ENCODE measurements at places on chromosomes 4 and X.
A peak's percentile ranks its signal among the peaks of the same experiment; 100 is the strongest.

- DNase-seq, result no peak
These were observed 105.5 kb downstream of the PACRGL start for GRCh38 chr4:20805716-20806115.

DNA sequence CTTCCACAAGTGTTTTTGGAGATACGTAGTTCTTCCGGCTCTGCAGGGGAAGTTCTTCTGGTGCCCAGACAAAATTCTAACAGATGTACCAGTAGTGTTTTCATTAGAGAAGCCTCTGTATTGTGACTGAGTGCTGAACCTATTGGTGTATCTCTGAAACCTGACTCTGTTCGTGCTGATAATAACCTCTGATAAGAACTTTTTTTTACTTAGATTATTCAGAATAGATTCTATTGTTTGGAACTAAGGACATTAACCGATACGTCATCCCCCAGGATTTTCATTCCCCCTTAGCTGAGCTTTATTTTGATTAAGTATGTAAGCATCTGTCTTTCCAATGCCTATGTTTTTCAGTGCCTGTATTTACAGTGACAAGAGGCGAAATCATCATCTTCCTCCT, 362.9 kb downstream of the PDGFC start:
- no peak for DNase-seq

- DNase-seq, result no peak
These were observed 10.4 kb downstream of the RAB9A start for GRCh38 chrX:13699183-13699826.

DNA sequence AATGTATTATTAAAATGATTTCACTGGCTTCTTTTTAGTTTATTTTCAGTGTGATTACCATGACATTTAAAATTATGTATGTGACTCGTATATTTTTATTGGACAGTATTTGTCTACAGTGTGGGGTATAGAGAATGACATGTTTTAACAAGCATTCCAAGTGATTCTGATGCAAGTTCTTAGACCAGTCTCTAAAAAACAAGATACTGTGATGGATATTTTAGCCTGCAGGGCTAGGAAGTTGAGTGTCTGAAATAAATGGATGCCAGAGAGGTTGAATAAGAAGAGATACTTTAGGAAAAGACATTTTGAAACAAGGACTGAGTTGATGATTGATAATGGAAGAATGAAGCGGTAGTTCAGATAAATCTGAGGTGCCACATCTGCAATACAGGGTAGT, 3.5 kb upstream of the MAD2L1 start:
- no peak for DNase-seq

GRCh38 chrX:16870095-16870861, at the start of gene RBBP7:
Gene RBBP7 (minus strand): TSS chrX:16870362. CDS start chrX:16870053, 309 bp downstream.
- DNase-seq, result peak; percentile 88

GRCh38 chrX:134806707-134807038, 148.4 kb upstream of the PLAC1 start:
- DNase-seq, result no peak

DNA sequence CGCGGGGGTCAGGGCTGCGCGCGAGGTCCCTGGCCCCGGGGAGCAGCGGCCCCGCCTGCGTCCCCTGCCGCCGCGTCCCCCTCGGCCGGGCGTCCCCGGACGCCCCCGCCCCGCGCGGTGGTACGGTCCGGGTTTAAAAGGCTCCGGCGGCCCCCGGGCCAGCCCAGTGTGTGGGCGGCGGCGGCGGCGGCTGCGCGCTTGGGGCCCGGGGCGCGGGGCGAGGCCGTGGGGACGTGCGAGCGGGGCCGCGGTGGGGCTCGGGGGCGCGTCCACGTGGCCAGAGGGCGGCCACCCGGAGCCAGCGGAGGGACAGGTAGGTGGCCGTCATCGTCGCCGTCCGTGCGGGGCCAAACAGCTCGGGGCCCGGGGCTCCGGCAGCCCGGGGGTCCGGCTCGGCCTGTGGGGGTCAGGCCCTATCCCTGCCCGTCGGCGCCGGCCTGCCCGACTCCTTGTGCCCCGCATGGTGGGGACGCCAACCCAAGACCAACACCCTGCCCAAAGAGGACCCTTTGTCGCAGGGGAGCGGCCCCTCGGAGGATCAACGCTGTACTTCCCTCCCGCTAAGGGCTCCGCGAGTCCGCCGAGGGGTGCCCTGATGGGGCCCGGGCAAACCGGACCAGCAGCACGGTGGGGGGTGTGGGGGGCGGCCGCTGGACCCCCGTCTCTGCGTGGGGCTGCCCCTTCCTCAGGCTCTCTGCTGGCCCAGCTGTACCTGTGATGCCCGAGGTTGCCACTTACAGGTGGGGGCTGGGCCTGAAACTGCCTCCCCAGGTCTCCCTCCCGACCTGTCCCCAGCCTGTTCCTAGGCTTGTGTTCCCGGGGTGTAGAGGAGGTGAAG, at the start of gene PLXNA3:
PLXNA3 (plus strand) TSS at position 166 of the 838 bp plus-strand sequence. CDS start 1,903 bp downstream, outside the sequence.
- peak; percentile 55 for DNase-seq

DNA sequence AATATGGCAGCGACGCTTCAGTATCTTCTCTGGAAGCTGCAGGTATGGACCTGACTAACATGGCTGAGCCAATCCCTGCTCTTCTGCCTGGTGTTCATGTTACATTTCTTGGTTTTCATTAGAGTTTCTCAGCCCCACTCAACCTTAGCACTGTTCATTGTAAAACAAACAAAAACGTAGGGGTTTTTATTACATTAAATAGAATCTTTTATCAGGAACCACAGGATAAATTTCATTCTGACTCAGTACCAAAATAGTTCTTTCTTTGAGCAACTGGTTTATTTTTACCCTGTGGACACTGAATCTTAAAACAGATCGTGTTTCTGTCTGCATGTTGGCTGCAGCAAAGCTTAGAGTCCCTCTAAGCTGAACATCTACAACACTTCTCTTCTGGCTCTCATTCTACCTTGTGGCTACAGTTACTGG, 27.1 kb downstream of the FHIP1A start:
- no peak for DNase-seq

GRCh38 chr4:74628852-74629620, 165.3 kb downstream of the BTC start:
- DNase-seq, result no peak

DNA sequence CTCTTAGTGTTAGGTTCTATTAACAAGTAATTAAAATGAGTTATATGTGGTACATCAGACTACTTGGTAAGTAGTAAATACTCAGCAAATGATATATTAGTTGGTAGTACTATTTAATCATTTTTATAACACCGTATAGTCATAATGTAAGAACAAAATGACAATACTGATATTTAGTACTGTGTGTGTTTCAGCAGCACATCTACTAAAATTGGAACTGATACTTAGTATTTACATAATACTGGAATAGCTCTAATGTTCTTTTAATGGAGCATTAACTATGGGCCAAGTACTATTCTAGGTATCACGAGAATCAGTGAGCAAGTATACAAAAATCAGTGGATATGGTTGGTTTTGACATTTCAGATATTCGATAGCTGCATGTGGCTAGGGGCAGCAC, 35.3 kb downstream of the ERVMER34-1 start:
- DNase-seq, result no peak

DNA sequence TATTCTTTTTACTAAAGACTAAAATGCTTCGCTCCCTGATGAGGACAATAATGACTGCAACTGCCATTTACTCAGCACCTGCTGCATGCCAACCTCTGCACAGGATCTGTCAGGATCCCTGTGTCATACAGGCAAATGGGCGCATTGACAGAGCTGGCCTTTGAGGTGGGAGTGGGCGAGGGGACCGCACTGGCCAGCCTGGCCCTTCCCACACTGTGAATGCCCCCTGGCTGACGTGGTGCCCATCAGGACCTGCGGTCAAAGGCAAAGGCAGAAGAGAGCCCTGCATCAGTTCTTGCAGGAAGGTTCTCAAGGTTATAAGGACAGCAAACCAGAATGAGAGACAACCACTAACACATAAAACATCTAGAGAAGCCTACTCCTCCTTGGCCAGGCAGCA, 67.9 kb downstream of the HAUS3 start:
- DNase-seq, result no peak

- no peak for DNase-seq
These were observed 1227.8 kb downstream of the FAM133A start for GRCh38 chrX:94901849-94902248.

DNA sequence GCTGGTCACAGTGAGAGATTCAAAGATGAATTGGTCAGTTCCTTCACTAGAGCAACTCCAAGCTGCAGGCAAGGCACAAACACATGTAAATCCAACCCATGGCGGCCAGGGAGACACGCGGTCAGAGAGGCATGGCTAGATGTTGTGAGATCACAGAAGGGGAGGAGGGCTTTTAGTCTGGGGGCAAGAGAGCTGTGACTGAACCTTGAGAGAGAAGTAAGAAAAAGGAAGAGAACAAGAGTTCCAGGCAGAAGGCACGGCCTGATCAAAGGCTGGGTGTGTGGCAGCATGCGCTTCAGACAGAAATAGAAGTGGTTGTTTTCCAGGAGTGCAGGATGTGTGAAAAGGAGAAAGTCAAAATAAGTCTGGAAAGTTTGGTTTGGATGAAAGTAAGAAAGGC, 15.9 kb downstream of the CCDC149 start:
- no peak for DNase-seq

DNA sequence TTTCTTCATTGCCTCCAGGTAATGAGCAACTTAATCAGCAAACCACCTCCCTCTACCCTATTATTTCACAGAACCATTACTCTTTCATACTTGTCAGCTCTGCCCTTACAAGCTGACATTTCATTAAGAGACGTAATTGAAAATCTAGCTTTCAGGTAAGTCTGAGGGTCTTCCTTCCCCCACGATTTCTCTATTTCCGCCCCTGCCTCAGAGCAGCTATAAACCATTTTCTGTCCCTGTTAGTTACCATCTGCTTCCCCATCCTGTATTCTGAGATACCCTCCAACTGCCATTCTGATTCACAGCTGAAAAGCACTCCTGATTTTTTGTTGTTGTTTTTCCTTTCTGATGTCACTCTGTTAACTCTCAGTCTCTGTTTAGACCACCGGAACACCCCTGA, 37.1 kb downstream of the SH3RF1 start:
- no peak for DNase-seq

- DNase-seq, result no peak
These were observed 173.9 kb downstream of the CHIC2 start for GRCh38 chr4:53890461-53890860.

DNA sequence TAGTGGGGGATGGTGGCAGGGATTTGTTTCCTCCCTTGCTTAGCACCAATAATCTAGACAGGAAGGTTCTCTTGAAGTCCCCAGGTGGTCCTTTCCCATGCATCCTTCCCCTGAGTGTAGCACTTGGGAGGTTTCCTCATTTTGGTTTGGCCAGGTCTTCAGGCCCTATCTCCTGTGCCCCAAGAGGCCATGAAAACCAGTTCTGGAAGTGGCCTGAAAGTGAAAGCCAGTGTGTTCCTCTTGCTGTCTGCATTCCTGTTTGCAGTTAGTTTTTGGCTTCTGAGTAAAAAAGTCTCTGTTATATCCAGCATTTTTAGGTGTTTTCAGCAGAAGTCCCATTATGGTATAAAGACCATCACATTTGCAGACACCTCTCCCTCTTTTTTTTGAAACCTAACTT, 59.5 kb downstream of the MTM1 start:
- no peak for DNase-seq

DNA sequence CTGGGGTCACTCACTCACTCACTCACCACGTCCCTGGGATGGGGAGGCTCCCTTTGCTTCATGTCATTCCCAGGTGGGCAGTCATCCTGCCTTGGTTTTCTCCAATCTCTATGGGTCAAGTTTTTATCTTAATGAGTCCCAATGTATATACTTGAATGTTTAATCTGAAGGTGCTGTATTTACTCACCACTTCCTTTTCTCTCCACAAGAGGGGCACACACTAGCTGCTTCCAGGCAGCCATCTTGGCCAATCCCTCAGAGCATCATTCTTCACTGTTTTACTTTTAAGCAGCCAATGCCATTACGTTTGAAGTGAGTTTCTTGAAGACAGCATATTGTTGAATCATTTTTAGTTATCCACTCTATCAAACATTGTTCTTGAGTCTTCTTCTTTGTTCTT, 153.4 kb upstream of the ARSJ start:
- no peak for DNase-seq

DNA sequence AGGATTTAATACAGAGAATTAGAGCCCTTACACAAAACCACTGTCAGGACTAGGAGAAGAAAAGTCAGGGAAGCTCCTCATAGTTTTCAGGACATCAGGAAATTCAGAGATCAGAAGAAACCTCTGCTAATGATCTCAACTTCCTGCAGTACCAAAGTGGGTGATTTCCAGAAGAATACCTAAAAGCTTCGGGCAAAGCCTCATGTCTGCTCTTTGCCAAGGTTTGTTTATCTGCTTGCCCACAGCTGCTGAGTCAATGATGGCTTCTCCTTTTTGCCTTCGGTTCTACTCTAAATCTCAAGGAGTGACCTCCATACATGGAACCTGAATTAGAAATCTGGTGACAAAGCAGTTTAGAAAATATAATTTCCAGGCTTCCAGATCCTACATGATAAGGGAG, 68.4 kb downstream of the USP38 start:
- DNase-seq, result no peak

DNA sequence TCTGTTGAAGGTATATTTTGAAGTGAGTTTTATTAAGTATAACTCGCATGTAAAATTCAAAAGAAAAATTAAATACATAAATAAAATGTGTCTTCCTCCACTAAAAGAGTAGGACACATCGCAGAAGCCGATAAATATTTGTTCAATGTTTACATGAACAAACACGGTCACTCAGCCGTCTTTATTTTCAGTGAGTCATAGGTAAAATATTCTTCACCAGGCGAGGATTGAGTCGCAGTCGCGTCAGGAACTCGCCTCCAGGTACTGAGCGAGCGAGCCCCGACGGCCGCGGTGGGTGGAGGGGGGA, 271 bp upstream of the FUNDC2 start:
- DNase-seq, result no peak

DNA sequence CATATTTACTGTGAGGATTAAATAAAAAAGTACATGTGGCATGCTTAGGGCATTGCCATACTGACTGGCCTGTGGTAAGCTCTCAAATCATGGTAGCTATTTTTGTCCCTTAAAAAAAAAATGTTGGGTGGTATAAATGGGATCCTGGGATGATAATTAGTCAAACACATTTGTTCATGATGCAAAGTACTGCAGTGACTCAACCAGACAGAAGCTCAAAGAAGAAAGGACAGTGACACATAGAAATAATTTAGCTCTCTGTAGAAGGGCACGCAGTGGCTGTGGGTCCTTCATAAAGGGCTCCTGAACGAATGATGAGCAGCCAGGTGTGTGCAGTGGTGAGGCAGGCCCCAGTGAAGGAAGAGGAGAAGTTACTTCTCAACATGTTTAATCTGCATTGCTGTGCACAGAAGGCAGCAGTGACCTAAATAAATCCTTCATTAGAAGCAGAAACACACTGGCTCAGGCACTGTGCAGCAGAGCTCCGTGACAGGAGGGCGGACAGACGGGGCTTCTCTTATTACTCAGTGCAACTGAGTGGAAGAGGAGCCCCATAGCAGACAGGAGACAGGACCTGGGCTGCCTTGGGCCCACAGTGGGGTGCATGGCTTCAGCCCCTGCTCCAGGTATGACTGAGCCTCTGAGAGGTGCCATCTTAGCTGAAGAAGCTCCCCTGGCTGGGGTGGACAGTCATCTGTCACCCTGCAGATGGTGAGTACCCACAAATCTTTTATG, 20.3 kb downstream of the HS3ST1 start:
- no peak for DNase-seq

DNA sequence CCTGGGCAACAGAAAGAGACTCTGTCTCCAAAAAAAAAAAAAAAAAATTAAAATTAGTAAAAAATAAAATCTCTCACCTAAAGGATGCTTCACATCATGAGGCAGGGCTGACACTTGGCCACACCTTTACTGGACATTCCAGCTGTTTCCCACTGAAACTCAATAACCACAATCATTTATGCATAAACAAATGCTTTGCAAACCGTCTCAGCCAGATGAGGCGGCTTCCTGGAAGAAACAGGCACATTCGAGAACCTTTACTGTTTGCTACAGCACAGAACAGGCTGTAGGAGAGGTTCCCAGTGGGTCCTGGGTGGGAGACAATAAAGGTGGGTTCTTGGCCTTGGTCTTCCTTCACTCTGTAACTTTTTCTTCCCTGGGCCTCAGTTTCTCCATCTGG, 10.9 kb upstream of the TBC1D14 start:
- DNase-seq, result no peak

All from effector CD8-positive, alpha-beta T cell (primary cell).